ENCODE measurements at places on chromosomes 3 and 15. TPM values are rescaled to one million over a fixed set of nuclear protein-coding genes. Genes with fewer than 3 reads are reported as not detected.

DNA sequence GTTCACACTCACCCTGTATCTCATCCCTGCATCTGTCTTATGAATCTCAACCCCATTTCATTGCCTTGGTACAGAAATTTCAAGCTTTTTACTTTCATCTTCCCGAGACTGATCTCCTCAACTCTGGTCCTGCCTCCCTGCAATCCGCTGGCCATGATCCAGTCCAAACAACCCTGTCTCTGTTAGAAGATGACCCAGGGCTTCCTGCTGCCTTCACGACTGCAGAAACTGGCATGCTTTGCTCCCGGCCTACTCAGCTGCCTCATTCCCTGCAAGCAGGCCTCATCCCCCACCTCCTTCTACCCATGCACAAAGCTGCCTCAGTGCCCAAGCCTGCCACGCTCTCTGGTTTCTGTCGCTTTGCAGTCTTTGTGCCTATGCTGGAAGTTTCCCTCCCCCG lies 12.4 kb downstream of the HES1 start:
- H3K27me3 ChIP-seq, result no peaks in the 10 kb centered on the region
- no peaks in the 10 kb centered on the region for H3K36me3 ChIP-seq
- H3K4me3 ChIP-seq, result no peak overlapping the region
- peaks cover 23% of the 10 kb centered on the region for H3K4me1 ChIP-seq
- no peak overlapping the region for H3K27ac ChIP-seq
- no peak for DNase-seq

GRCh38 chr3:99678896-99679295 lies 40.5 kb downstream of the COL8A1 start:
- no peak for DNase-seq
- no peak overlapping the region for H3K4me3 ChIP-seq
- H3K27ac ChIP-seq, result no peak overlapping the region
- no peaks in the 10 kb centered on the region for H3K27me3 ChIP-seq

DNA sequence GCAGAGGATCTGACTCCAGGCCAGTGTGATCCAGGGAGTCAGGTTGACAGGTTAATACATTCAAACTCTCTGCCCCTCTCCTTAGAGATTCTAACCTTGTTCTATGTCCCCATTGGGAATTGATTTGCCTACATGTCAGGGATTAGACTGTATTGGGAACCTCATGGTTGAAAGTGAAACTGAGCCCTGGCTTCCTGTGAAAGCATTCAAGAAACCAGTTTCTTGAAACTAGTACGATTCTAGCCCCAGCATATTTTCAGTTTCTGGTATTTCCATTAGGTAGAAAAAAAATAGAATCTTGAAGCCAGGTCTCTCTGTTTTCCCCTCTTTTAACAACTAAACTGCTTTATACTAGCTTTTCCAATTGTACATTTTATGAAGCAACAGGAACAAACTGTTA lies 140.4 kb upstream of the ABI3BP start:
- no peaks in the 10 kb centered on the region for H3K36me3 ChIP-seq
- H3K4me3 ChIP-seq, result no peak overlapping the region
- no peaks in the 10 kb centered on the region for H3K4me1 ChIP-seq
- no peak for DNase-seq
- peaks cover 4% of the 10 kb centered on the region for H3K27me3 ChIP-seq

Gene EHHADH
- total RNA-seq, result 5.3 TPM

Gene USP13
- total RNA-seq, result 5.4 TPM

- H3K36me3 ChIP-seq, result peaks cover 11% of the 10 kb centered on the region
- H3K27me3 ChIP-seq, result peaks cover 3% of the 10 kb centered on the region
- no peak for DNase-seq
- no peak overlapping the region for H3K4me3 ChIP-seq
- no peak overlapping the region for H3K27ac ChIP-seq
- peaks cover 16% of the 10 kb centered on the region for H3K4me1 ChIP-seq
Measured at GRCh38 chr3:171072432-171072831, 45.9 kb upstream of the SLC2A2 start.

Gene UQCC5
- 22.8 TPM for total RNA-seq

Gene C2CD4A
- total RNA-seq, result 1.7 TPM

- DNase-seq, result no peak
- no peaks in the 10 kb centered on the region for H3K27me3 ChIP-seq
- H3K27ac ChIP-seq, result no peak overlapping the region
- H3K4me1 ChIP-seq, result no peaks in the 10 kb centered on the region
- no peak overlapping the region for H3K4me3 ChIP-seq
Measured at GRCh38 chr3:80307844-80308243, 540.0 kb upstream of the ROBO1 start.

Gene SLC9A9
- total RNA-seq, result 0.50 TPM

Gene ESYT3
- total RNA-seq, result 2.0 TPM

DNA sequence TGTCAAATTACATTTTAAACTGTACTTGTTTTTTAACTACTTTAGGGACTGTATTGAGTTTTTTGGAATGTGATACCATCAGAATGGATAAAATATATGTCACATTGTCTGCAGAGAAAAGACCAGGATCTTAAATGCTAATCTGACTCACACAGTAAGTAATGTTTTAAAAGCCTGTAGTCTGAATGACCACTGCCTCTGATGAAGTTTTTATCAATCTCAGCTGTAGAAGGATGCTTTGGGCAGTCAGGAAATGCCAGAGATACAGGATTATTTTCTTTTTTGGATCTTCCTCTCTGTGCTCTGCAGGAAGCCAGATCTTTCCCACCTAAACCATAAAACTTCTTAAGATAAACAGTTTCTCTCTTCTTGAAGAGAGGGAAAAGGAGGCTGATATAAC lies 73.1 kb upstream of the PRTG start:
- peaks cover 19% of the 10 kb centered on the region for H3K4me1 ChIP-seq
- H3K36me3 ChIP-seq, result no peaks in the 10 kb centered on the region
- no peak overlapping the region for H3K4me3 ChIP-seq
- DNase-seq, result no peak
- peaks cover 16% of the 10 kb centered on the region for H3K27me3 ChIP-seq

DNA sequence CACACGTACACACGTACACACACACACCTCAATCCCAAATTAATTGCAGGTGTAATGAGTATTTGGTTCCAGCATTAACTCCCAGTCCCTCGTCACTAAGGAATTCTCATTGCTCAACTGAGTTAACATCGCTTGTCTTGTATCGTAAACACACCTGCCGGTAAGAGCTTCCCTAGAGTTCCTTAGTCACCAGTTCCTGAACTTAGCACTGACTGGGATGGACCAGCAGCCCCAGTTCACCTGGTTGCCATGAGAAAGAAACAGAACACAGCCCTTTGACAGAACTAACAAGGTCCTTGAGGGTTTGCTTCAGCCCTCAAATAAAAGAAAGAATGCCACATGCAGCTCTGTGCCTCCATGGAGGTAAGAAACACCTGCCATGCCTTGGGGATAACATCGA lies 66.3 kb upstream of the SLCO3A1 start:
- H3K27ac ChIP-seq, result peak overlapping the region; percentile 37
- no peak for DNase-seq
- H3K36me3 ChIP-seq, result no peaks in the 10 kb centered on the region
- peaks cover 3% of the 10 kb centered on the region for H3K27me3 ChIP-seq
- no peak overlapping the region for H3K4me3 ChIP-seq
- peaks cover 16% of the 10 kb centered on the region for H3K4me1 ChIP-seq

GRCh38 chr3:39272191-39272590 lies 7.6 kb downstream of the CX3CR1 start:
- no peak overlapping the region for H3K4me3 ChIP-seq
- no peak overlapping the region for H3K27ac ChIP-seq
- peaks cover 12% of the 10 kb centered on the region for H3K27me3 ChIP-seq
- DNase-seq, result no peak
- H3K36me3 ChIP-seq, result no peaks in the 10 kb centered on the region
- no peaks in the 10 kb centered on the region for H3K4me1 ChIP-seq

DNA sequence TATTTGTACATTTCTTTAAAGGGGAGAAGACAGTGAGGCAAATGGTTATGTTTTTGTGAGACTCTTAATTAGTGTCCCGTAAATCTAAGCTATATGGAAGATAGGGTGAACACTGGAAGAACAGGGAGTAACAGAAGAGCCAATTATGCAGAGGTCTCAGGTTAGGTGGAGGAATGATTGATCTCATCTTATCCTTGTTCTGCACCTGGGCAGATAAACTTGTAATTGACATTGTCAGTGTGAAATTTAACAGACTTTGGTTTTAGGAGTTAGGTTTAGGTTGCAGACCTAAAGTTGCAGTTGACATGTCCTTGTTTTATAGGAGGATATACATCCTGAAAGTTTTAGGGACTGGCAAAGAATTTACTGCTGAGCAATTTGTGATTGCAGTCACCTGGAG lies 3.1 kb upstream of the TWF2 start:
- DNase-seq, result no peak
- H3K4me3 ChIP-seq, result no peak overlapping the region
- peaks cover 8% of the 10 kb centered on the region for H3K27me3 ChIP-seq
- no peaks in the 10 kb centered on the region for H3K36me3 ChIP-seq

DNA sequence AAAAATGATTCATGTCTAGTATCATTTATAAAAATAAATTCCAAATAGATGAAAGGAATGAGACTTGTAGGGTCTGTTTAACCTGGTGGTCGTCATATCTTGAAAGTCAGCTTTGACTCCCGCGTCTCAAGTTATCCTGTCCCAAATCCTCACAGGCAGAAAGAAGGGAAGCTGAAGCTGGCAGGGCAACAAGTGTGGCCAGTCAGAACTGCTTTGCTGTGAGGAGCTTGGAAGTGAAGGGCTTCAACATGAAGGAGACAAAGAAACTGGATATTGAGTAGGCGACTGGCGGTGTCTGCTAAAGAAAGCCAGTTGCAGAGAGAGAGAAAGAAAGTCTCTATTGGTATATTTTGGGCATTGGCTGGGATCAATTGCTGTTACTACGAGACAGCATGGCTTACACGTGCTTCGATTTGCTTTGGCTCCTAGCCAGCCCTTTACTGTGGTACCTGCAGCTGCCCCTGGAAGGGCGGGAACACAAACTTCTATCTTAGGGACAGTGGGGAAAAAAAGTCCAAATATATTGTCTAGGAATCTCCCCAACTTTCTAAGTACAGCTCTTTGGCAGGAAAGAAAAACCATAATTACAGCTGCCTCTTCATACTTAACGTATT lies 107.2 kb downstream of the CHST2 start:
- no peak for DNase-seq
- H3K4me3 ChIP-seq, result no peak overlapping the region
- H3K27ac ChIP-seq, result no peak overlapping the region
- H3K27me3 ChIP-seq, result no peaks in the 10 kb centered on the region

Gene C3orf85
- total RNA-seq, result 2.3 TPM

Gene SPTBN5
- total RNA-seq, result 4.2 TPM

GRCh38 chr15:37125143-37125542 lies 24.8 kb upstream of the MEIS2 start:
- H3K4me1 ChIP-seq, result peaks cover 6% of the 10 kb centered on the region
- H3K27me3 ChIP-seq, result no peaks in the 10 kb centered on the region
- H3K36me3 ChIP-seq, result peaks cover 13% of the 10 kb centered on the region
- no peak for DNase-seq
- peak overlapping the region; percentile 15 for H3K4me3 ChIP-seq

GRCh38 chr3:78183906-78184599 lies 1144.2 kb downstream of the ROBO2 start:
- no peak for DNase-seq
- H3K27me3 ChIP-seq, result peaks cover 3% of the 10 kb centered on the region
- H3K4me3 ChIP-seq, result no peak overlapping the region
- H3K36me3 ChIP-seq, result no peaks in the 10 kb centered on the region
- no peaks in the 10 kb centered on the region for H3K4me1 ChIP-seq

GRCh38 chr3:187551416-187551815 lies 118.8 kb downstream of the SST start:
- H3K36me3 ChIP-seq, result no peaks in the 10 kb centered on the region
- no peak overlapping the region for H3K4me3 ChIP-seq
- H3K27me3 ChIP-seq, result peaks cover 4% of the 10 kb centered on the region
- no peaks in the 10 kb centered on the region for H3K4me1 ChIP-seq

Gene FILIP1L
- total RNA-seq, result 30.6 TPM

DNA sequence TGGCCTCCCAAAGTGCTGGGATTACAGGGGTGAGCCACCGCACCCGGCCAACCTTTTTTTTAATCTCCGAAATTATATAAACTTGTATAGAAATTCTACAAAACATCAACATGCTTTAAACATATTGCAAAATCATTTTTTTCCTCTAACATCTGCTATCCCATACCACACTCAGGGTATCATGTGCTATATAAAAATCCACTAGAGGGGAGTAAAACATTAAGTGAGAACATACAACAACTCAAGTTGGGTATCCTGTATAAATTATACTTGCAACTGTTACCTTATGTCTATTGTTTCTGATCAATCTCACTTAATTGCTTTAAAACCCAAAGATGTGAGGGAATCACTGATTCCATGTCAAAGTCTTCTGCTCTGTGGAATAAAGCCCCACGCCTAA lies 71.9 kb upstream of the FBN1 start:
- no peak for DNase-seq
- no peaks in the 10 kb centered on the region for H3K4me1 ChIP-seq
- no peak overlapping the region for H3K4me3 ChIP-seq
- no peaks in the 10 kb centered on the region for H3K36me3 ChIP-seq
- H3K27me3 ChIP-seq, result peaks cover 3% of the 10 kb centered on the region

DNA sequence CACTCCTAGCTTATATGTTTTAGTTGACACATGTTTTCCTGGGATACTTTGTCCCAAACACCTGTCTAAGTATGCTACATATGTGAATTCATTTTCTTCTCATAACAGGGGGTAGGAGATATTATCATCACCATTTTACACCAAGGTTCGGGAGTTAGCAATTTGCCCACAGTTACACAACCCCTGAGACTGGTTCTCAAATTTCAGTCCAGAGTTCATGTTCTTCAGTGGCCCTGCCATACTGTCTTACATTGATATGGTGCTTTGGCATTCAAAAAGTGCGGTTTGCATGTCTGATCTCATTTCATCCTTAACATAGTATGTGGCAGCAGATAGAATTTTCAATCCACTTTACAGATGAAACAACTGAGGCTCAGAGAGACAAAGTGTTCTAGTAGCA lies 38.4 kb downstream of the ROBO2 start:
- DNase-seq, result no peak
- H3K4me1 ChIP-seq, result peaks cover 10% of the 10 kb centered on the region
- H3K27me3 ChIP-seq, result no peaks in the 10 kb centered on the region
- no peaks in the 10 kb centered on the region for H3K36me3 ChIP-seq
- H3K4me3 ChIP-seq, result no peak overlapping the region
- no peak overlapping the region for H3K27ac ChIP-seq

DNA sequence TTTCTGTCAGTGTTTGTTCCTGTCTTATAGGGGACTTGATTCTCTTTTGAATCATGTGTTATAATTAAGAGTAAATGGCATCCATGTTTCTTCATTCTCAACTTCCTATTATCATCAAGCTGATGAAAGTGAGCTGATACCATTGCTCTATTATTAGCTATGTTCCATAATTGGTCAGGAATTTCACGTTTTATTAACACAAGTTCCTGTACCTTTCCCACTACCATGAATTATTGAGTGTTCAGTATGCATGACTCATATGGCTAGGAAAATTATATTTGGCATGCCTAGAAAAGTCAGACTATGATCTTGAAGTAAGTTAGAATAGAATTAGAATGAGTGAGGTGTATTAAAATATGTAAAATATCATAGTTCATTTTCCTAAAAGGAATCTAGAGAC lies 278.9 kb upstream of the LRRC3B start:
- no peaks in the 10 kb centered on the region for H3K27me3 ChIP-seq
- no peak for DNase-seq
- no peak overlapping the region for H3K27ac ChIP-seq
- H3K4me3 ChIP-seq, result no peak overlapping the region
- H3K4me1 ChIP-seq, result no peaks in the 10 kb centered on the region

Measured in type B pancreatic cell (in vitro differentiated cells).